ENCODE measurements at places on chromosomes 1 and 21.

- DNase-seq = no peak
Measured at GRCh38 chr1:48930011-48930410, 153.3 kb upstream of the BEND5 start.

- DNase-seq = peak; percentile 92
Measured at GRCh38 chr1:27659497-27660299, 12.3 kb downstream of the IFI6 start.

DNA sequence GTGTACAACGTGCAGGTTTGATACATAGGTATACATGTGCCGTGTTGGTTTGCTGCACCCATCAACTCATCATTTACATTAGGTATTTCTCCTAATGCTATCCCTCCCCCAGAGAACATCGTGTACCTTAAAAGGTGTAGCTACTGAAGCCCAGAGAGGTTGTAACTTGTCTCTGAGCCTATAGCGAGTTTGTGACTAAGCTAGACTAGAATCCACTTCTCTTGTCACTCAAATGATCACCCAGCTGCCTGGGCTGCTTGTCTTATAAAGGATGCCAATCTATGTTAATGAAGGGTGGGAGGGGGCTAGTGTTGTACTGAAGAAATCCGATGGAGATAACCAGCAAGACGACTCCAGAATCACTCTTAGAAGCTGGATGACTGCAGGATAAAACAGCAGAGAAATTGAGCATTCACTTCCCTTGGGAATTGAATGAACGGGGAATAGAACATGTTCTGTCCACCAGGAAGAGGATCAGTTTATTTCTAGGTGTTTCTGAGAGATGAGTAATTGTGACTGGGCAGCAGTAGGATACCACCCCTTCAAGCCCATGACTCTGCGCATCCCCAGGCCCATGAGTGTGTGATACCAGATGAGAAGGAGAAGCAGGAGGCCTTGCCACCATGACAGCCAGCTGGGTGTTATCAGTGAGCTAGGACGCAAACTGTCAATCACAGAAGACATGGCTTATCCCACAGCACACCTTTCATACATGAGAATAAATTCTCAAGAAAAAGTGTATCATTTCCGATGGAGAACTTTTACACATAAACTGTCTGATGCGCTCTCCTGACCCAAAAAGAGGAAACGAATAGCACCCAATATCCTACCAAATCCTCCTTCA, 390.4 kb downstream of the NTNG1 start:
- DNase-seq = no peak

- DNase-seq = no peak
Measured at GRCh38 chr1:65904681-65905083, 112.0 kb downstream of the PDE4B start.

DNA sequence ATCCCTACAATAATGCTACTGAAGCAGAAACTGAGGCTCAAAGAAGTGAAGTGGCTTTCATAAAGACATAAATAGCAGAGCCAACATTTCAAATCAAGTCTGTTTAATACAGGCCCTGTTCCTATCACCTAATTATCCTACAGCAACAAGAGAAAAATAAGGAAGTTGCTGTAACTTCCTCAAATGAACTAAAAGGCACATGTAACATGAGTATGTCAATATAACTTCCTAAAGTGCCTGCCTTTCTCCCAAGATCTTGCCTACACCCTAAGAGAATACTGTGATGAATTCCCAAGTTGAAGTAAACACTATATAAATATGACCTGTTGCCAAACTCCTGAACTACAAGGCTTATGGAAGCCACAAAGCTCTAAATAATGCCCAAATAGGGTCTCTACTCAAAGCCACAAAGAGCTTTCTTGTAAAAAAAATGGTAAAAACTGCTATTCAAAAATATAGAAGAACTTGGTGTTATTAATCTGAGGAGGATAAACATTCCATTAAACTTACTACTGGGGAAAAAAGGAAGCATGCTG, 8.6 kb downstream of the BEND5 start:
- DNase-seq = no peak
